ENCODE measurements at places on chromosomes 13 and 19.

GRCh38 chr13:47396915-47397314 lies 500.1 kb upstream of the HTR2A start:
- no peak for DNase-seq

DNA sequence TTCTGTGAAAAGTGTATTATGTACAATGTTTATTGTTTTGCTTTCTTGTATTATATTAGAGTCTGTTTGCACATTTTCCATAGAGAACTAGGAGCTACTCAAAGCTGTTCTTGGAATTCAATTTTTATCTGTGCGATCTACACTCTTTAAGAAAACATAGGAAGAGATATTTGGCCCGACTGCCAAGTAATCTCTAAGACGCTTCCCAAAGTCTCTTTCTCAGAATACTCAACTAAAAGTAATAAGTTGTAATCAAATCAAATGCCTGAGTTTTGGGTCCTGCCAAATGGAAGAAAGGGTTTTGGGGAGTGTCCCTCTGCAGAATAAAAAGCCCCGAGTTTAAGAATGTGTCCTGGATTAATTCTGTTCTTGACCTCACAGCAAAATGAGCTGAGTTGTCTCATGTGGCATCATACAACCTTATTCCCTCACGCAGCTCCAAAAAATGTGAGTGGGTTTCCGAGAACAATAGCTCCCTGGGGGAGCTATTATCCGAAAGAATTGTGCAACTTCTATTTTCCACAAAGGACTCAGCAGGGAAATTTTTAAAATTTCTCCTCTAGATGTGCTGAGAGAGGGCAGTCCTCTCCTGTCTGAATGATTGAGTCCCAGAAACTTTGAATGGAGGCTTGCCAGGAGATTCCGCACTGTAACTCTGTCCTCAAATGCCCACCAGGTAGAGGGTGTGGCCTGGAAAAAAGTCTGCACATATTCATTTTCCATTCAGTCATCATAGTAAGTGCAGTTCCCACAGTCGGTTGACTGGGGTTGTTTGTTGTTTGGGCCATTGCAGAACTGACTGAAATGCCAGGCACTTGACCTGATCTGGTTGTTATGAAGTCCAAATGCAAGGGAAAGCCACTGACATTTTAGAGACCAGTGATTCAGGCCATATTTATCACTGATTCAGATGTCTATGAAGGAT lies 280.0 kb upstream of the SOX21 start:
- DNase-seq, result no peak

- no peak for DNase-seq
Observed at GRCh38 chr19:7478173-7478842, 10.5 kb downstream of the PEX11G start.

- DNase-seq, result no peak
Observed at GRCh38 chr19:4369109-4369887, 25.9 kb downstream of the MPND start.

DNA sequence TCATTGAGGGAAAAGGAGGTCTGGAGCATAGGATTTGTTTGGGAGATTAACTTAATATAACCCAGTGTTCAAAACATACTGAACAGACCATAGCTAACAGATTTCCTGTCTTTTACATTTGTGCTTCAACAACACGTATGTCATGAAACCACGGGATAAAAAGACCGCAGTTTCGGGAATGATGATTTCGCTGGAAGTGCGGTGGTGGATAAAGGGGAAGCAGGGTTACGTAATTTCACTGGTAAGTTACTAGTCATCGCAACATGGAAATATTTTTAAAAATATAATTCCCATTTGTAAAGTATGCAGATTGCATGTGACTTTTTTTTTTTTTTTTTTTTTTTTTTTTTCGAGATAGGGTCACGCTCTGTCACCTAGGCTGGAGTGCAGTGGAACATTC lies 237.4 kb downstream of the LMO7 start:
- DNase-seq, result no peak

GRCh38 chr13:70043685-70044084 lies 63.9 kb upstream of the ATXN8OS start:
- no peak for DNase-seq

- no peak for DNase-seq
Observed at GRCh38 chr13:34879851-34880250, 62.2 kb upstream of the NBEA start.

- DNase-seq, result no peak
Observed at GRCh38 chr19:46606681-46607447, 5.7 kb downstream of the CALM3 start.

DNA sequence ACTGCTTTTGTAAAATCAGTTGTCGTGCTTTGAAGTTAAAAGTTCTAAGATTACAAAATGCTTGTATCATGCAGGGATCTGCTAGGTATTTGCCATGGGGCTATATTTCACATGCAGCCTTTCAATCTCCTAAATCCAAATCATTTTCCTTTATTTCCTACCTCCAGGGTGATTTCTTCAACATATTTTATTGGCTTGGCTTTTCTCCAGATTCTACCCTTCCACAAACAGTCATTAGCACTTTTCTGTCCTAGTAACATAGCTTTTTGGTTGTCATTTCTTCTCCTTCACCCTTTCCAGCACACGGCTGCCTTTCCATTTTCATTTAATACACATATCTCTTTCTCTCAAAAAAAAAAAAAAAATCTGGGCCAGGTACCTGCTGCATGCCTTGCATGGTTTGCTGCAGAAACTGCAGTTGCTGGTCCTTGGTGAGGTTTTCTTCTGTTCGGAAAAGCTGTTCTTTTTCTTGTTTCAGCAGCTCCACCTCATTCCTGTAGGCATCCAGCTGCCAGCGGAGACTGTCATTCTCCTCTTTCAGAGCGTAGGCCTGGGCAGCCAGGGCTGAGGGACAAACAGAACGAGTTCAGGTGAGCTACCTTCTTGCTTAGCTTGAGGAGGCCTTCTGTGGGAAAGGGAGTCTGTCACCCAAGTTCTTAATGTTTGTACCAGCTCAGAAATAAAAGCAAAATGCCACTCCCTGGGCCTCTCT lies 274.7 kb downstream of the DNAJC15 start:
- DNase-seq, result no peak

GRCh38 chr19:52226652-52227051 lies 36.8 kb downstream of the PPP2R1A start:
- no peak for DNase-seq

DNA sequence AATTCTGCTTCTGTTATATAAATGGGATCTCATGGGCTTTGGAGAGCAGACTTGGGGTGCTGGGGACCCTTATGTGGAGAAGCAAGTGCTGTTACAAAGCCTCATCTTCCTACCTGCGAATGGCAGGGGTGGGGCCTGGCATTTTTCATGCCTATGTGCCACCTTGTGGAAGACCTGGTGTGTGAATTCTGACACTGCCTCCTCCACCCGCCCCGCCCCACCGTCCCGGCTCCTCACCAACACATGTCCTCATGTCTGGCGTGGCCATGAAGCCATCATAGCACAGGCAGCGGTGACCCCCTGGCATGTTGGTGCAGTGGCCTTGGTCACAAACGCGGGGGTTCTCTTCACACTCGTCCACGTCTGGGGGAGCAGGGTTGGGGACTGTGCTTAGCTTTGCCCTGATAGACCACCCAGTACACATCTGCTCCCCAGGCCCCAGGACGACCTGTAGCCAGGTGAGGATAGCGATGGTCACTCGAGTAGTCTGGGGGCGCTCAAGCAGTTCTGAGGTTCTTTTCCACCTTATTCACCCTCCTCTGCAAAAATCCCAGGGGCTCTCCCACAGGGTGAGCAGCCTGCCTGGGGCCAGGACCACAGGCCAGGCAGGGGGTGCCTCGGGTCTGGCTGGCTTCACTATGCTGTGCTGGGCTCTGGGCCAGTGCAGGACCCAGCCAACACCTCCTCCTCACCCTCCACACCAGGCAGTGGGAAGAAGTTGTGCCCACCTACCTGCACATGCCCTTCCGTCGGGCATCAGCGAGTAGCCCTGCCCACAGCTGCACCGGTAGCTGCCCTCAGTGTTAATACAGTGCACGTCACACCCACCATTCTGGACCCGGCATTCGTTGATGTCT lies 32.7 kb downstream of the FBN3 start:
- DNase-seq, result no peak

DNA sequence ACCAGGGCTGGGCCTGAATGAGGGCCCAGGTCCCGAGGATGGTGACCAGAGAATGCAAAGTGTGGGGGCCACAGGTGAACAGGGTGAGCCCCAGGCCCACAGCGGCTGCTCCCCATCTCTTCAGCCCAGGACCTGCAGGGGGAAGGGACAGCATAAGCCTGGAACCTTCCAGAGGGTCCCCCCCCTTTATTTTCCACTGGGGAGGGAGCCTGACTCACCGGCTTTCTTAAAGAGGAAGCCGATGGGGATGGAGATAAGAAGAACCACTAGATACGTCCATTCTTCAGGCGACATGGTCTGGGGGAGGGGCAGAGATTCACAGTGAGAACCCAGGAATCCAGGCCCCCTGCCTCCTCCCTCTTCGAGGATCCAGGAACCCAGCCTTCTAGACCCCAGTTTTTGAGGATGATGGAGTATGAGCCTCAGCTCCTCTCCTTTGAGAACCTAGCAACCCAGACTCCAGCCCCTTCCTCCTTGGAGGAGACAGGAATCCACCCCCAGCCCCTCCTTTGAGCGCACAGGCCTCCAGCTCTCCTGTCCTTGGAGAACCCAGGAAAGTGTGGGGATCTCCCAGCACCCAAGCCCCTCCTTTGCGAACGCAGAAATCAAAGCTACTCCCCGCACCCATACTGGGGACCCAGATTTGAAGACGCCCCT lies 1.0 kb downstream of the MBOAT7 start:
- DNase-seq, result no peak

- DNase-seq, result no peak
Observed at GRCh38 chr13:30429721-30430694, 7.7 kb downstream of the UBE2L5 start.

DNA sequence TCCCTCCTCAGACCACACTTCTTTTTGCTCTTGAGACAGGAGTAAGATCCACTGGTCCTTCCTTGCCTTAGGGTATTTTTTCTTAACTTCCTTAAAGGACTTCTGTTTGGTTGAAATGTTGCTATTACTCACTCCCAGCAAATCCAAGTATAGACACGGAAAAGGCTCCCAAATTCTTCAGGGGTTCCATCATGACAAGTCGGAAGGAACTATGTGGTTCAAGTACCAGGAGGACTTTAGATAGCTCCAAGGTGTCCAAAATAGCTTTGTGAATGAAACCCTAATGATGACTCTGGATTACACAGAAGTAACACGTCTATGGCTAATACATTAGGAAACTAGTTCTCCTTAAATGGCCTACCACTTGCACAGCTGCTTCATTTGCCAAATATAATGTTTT lies 238.7 kb downstream of the KCTD12 start:
- no peak for DNase-seq

DNA sequence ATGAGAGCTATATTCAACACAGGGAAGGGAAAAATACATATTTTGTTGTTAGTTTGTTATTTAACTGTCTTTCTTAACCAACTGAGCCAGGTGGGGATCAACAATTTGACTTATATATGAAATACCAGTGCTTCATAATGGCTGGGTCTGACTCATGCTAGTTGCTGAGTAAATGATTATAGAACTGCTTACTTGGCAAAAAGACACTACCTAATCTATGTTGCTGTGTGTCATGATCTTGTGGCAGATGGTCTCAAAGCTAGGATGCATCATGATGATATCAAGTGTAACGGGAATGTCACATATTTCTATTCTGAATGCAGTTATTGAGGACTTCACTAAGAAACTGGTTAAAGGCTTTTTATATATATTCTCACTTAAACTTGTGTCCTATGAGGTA lies 727.4 kb upstream of the SLITRK1 start:
- no peak for DNase-seq

GRCh38 chr13:112619730-112620631 lies 32.0 kb upstream of the TUBGCP3 start:
- DNase-seq, result peak; percentile 96

DNA sequence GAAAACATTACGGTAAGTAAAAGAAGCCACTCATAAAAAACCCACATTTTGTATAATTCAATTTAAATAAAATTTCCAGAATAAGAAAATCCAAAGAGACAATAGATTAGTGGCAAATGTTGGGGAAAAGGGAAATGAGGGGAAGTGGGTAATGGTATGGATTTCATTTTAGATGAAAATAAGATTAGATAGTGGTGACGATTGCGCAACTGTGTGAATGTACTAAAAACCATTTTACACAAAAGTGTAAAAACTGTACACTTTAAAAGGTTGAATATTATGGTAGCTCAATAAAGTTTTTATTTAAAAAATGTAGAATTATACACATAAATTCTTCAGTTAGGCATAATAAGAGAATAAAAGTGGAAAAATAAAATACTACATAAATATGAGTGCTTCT lies 3.7 kb downstream of the MBD3L1 start:
- no peak for DNase-seq

- no peak for DNase-seq
Observed at GRCh38 chr19:58434217-58434616, 5.7 kb downstream of the ZNF132 start.

- DNase-seq, result no peak
Observed at GRCh38 chr19:2223959-2224358, 12.2 kb downstream of the PLEKHJ1 start.

- no peak for DNase-seq
Observed at GRCh38 chr19:27767234-27767633, 1445.7 kb downstream of the UQCRFS1 start.

- no peak for DNase-seq
Observed at GRCh38 chr19:39848392-39848791, 2.2 kb upstream of the FBL start.

- no peak for DNase-seq
Observed at GRCh38 chr13:65965501-65965900, 1264.6 kb downstream of the PCDH9 start.

DNA sequence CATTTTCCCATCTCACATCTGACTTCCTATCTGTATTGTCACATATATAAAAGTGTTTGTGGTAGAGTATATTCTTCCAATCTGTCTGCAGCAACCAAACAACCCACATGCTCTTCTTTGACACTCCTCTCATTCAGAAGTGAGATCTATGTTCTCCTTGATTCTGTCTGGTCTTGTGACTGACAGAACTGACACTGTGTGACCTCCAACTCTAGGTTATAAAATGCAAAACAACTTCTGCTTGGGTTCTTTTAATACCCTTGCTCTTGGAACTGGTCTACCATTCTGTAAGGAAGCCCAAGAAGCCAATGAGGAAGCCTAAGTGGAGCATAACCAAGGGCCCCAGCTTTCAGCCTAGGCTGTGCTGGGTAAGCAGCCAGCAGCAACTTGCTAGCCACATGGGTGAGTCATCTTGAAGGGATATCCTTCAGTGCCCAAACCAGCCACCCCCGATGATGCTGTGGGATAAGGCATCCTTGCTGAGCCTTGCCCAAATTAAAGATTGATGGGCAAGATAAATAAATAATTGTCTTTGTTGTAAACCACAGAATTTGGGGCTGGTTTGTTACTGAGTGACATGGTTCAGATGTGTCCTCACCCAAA lies 18.4 kb upstream of the ITM2B start:
- DNase-seq, result no peak

DNA sequence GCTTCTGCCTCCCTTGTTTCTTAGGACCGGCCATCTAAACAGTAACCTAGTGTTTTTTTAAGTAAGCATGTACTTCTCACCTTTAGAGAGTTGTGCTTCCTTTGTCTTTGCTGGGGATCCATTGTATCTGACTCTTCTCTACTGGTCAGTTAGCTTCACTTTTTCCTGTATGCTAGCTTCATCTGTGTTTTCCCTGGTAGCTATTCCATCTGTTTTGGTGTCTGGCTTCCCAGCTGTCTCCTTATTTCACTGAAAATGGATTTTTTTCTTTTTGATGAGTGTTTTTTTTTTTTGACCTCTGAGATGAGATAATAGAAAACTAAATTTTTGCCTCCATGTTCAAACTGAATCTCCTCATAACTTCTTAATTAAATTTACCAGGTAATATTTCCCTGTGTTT lies 637.0 kb upstream of the SLC10A2 start:
- no peak for DNase-seq
